ENCODE measurements at places on chromosomes 11 and 22.

DNA sequence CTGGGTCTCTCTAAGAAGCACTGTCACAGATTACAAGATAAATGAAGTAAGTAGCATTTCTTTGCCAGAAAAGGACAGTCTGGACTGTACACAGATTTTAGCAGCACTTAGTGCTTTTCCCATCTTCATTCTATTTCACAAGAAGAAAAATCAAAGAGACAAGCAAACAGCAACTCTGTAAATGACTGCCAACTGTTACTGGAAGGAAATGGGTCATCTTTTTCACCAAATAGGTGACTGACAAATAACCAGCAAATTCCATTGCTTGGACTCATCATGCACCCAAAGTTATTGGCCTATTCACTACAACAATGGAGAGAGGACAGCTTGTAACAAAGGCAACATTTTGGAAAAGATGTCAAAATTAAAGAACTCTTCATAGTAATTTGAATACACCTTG lies 28.9 kb upstream of the CARD18 start:
- DNase-seq, result no peak

- DNase-seq, result peak; percentile 95
These were observed at the start of gene ESAM for GRCh38 chr11:124762105-124762623. Gene ESAM (minus strand): TSS chr11:124762290. CDS start chr11:124762154, 136 bp downstream.

GRCh38 chr11:27107548-27107947 lies 66.9 kb downstream of the BBOX1 start:
- DNase-seq, result no peak

DNA sequence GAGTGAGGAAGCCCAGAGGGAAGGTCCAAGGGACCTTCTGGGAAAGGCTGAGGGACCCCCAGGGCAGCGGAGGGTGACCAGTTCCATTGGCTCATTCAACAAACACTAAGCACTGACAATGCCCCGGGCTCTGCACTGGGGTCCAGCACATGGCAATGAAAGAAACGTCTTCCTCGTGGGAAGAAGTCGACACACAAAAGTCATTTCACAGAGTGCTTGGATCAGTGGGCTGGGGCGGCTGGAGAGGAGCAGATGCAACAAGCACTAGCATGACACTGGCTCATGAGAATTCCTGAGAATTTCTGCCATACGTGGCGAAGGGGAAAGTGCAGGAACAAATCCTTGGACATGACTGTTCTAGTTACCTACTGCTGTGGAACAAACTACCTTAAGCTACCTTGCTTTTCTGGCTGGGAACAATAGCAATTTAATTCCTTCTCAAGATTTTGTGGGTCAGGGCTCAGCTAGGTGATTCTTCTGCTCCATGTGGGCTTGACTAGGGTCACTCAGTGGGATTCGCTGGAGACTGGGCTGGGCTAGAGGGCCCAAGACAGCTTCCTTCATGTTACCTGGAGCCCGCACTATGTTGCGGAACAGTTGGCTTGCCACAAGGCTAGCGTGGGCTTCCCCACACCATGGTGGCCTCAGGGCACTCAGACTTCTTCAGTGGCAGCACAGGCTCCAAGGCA lies 6.9 kb upstream of the STIP1 start:
- DNase-seq, result no peak

DNA sequence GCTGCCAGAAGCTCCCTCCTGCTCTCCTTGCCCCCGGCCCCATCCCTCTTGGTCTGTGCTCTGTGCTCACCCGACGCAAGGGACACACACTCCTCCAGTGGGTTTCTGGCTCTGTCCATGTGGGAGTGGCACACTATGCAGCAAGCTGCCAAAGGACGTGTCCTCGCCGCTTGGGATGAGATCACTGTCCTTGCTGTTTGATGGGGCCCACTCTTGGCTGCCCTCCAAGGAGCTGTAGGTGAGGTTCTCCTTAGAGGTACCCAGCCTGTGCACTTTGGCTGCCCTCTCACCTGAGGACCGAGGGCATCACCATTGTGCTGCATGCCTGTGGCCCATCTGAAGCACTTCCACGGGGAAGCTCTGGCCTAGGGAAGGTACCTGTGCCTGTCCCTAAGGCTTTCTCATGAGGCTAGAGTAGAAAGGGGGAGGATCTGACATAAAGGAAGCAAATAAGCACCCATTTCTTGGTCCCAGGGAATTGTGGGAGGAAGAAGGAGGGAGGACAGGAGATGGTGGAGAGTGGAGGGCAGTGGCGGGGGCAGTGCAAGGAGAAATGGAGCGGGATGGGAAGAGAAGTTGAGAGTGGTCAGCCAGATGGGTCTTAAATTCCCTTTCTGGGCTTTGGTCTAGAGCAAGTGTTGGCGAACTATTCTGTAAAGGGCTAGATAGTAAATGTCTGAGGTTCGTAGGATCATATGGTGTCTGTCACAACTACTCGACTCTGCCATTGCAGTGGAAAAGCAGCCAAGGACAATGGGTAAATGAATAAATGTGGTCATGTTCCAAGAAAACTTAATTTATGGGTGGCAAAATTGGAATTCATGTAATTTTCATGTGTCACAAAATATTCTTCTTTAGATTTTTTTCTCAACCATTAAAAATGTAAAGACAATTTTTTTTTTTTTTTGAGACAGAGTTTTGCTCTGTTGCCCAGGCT lies 47.0 kb upstream of the AMPD3 start:
- DNase-seq, result no peak

DNA sequence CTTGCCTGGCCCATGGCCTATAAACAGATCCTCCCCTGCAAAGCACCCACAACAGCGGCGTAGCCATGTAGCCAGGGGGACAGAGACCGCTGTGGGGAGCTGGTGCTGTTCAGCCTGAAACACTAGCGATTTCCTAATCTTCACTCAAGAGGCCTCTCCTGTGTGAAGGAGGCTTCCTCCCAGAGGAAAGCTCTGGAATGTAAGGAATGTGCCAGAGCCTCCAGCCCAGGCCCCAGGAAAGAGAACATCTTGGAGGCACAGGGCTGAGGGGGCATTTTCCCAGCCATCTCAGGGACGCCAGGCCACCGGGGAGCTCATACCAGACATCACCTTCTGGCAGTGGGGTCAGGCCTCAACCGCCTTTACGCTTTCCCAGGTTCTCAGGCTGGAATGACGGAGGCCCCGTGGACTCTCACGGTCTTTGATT lies 24.0 kb downstream of the MIAT start:
- no peak for DNase-seq

DNA sequence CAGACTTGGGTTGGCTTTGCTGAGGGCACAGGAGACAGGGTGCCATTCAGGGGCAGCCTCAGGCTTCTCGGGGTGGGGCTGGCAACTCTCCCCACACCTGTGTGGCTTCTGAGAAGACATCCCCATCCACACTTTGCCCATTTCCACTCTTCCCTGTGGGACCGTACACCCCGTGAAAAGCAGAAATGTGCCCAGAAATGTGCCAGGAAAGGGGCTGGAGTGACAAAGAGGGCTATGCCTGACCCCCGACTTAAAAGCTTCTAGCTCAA lies 50.6 kb downstream of the SGSM3 start:
- DNase-seq, result no peak
